A549 (cell line): ENCODE measurements at places on chromosomes 16 and 17.
A peak's percentile ranks its signal among the peaks of the same experiment; 100 is the strongest.

DNA sequence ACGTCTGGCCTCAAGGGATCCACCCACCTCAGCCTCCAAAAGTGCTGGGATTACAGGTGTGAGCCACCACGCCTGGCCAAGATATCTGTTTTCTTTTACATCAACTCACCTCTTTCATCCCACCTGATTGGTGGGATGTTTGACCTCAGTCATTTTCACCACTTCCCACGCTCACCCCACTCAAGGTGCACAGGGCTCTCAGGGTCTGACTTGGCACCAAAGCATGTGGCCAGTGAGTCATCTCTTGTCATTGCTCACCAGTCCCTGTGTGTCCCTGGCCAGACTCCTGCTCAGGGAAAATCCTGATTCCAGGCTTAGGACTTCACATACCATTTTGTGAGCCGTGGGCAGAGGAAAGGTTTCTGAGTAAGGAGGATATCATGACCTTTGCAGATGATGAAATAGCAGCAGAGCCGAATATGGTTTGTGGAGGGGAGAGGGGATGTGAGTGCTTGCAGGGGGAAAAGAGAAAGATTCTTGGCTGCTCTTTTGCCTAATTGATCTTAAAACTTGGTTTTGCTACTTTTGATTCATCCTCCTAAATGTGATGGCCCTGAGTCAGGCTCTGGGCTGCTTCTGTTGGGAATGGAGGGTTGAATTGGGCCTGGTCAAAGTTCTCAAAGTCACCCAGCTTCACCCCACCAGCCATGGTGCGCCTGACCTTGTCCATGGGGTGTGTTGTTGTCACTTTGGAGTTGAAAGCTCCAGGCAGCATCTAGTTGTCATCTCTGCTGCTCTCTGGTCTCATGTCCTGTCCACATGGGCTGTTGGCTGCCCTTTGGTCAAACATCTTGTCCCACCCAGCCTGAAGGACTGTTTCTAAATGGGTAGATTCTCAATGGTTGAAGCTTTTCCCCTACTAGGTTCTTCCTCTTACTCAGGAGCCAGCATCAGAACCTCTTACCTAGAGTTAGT, 6.0 kb upstream of the KCNH6 start:
- peak; percentile 40 for DNase-seq

- DNase-seq, result no peak
Observed at GRCh38 chr17:17873450-17873991, 36.7 kb upstream of the SREBF1 start.

- DNase-seq, result no peak
Observed at GRCh38 chr17:11503308-11504035, 94.8 kb upstream of the DNAH9 start.

DNA sequence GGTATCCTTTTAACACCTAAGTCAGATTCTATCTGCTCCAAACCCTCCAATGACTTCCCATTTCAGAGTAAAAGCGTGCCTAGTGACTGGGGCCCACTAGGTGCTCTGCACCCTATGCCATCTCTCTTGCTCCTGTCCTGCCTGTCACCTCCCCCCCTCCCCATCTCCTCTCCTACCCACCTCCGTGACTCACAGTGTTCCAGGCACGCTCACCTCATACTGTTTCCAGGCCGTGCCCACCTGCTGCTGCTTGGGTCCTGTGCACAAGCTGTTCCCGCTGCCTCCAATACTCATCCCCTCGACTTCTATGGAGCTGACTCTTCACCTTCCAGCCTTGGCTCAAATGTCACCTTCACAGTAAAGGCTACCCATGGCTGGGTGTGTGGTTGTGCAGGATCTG, 21.7 kb downstream of the DNAH3 start:
- no peak for DNase-seq

- DNase-seq, result no peak
Observed at GRCh38 chr17:60959011-60959410, 281.4 kb downstream of the BCAS3 start.

DNA sequence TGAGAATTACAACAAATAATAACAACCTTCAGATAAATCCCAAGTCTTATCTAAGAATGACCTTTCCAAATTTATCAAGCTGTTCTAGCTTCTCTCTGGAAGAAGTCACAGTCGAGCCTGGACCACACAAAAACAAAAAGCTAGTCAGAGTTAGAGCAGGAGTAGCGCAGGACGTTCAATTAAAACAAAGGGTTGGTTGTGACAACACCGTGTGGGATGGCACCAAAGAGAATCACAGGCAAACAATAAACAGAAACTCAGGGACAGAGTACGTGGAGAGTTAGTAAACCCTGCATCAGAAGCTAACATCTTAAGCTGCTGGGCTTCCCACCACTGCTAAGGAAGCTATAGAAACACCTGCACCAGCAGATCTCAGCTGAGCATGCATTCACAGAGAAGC, 23.8 kb downstream of the ARHGAP17 start:
- DNase-seq, result no peak

DNA sequence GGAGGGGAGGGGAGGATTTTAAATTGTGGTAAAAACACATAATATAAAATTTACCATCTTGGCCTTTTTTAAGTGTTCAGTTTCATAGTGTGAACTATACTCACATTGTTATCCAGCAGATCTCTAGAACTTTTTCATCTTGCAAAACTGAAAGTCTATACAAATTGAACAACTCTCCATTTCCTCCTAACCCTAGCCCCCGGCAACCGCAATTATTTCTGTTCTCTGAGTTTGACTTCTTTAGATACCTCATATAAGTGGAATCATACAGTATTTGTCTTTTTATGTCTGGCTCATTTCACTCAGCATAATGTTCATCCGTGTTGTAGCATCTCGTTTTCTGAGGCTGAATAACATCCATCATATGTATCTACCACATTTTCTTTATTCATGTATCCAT, 30.0 kb upstream of the MRTFB start:
- DNase-seq, result no peak

GRCh38 chr17:1972487-1973160, 52.5 kb downstream of the RTN4RL1 start:
- no peak for DNase-seq

DNA sequence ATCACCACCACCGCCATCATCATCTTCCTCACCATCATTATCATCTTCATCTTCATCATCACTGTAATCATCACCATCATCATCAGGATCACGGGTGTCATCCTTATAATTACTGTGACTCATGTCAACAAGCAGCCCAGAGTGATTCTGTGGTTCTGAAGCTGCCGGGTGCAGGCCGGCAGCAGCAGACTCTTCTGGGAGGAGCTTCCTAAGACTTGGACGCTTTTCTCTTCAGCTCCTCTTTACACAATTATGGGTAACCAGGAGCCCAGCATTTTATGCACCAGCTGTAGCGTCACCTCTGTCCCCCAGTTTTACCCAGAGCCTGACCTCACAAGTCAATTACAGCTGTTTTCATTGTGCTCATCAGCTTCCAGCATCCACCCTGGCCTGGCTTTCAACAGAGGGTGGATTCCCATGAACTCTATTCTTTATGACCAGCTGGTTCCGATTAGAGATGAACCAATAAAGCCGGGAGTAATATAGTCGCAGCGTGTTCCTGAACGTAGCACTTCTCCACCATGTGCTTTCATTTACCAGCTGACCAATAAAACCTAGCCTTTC, 275.8 kb downstream of the FOXL1 start:
- no peak for DNase-seq

DNA sequence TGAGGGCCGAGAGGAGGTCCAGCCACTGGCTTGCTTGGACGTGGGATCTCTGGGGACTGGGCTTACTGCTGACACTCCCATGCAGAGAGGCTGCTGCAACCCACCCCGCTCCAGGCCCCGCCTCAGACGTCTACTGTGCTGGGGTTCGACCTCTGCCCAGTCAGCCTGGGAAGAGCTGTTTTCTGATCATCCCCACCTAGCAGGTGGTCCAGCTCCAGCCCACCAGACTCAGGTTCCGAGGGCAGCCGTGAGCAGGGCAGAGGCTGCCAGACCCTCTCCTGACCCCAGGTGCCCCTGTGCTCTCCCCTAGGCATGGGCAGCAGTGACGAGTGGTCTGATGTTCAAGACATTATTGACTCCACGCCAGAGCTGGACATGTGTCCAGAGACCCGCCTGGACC, 23.4 kb downstream of the NME3 start:
- no peak for DNase-seq

DNA sequence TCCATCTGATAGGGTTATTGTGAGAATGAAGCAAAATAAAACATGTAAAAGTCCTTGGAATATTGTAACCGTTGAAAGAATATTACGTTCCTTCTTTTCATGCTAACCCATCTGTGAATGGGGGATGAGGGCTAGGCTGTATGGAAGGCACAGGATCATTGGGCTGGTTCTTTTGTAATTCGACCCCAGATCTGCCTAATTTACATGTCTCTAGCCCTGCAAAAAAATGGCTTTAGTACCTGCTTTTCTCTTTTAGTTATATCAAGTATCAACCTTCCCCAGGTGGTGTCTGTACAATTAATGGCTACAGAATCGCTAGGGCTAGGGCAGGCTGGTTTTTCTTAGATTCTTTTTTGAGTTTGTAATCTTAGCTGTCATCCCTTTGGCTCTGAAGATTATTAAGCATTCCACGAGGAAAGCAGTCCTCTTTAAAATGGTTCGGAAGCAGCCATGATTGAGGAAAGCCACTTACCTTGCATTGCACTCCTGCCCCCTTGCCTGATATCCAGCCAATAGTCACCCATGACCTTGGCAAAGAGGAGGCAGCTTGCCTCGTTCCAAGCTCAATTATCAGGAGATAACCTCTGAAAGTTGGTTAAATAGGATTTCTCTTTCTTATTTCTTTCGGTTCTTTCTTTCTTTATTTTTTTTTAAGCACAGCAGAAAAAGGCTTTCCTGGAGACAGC, 153.9 kb upstream of the ZKSCAN2 start:
- no peak for DNase-seq

GRCh38 chr16:14629612-14629918, 495 bp downstream of the PARN start:
- no peak for DNase-seq

DNA sequence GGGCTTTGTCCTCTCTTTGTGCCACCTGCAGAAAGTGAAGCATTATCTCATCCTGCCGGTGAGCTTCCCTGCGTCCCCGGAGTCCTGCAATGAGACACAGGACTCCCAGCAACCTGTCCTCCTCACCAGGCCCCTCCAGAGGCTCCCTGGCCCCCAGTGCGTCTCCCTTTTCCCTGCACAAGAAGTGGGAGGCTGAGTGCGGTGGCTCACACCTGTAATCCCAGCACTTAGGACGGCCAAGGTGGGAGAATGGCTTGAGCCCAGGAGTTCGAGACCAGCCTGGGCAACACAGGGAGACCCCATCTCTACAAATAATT, 8.4 kb downstream of the GRB7 start:
- no peak for DNase-seq

DNA sequence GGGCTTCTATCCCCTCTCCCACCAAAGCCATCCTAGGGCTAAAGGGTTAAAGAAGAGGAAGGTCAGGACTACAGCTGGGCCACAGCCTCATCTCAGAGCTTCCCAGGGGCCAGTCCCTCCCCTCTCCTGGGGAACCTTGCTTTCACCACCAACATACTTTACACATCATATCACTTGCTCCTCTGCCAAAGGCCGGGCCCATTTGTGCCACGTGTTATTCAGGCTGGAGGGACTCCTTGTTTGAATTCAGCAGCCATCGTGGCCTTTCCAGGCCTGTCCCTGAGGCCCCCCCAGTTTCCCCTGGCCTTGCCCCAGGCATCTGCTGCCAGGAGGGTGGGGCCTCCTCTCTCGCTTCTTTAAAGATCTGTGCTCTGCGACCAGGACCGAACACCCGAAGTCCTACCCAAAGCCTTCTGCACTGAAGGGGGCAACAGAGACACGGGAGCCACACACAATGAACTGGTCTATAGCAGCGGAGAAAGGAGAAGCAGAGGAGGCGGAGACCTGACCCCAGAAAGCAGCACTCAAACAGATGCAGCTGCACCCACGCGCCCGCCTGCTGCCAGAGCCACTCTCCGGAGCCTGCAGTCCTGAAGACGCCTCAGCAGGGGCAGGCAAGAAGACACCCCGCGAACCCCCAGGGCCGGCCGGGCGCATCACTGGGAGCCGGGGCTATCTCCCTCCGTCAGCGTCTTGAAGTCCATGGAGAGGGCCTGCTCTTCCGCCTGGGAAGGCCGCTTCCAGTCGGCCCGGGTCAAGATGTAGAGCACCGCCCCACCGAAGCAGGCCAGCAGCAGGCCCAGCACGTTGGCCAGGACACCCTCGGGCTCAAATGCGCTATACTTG, 12.1 kb downstream of the CYB561 start:
- no peak for DNase-seq

GRCh38 chr17:60704170-60704569, 26.5 kb downstream of the BCAS3 start:
- DNase-seq, result no peak

- DNase-seq, result peak; percentile 78
Observed at GRCh38 chr16:69123910-69124309, 8.5 kb downstream of the CHTF8 start.

DNA sequence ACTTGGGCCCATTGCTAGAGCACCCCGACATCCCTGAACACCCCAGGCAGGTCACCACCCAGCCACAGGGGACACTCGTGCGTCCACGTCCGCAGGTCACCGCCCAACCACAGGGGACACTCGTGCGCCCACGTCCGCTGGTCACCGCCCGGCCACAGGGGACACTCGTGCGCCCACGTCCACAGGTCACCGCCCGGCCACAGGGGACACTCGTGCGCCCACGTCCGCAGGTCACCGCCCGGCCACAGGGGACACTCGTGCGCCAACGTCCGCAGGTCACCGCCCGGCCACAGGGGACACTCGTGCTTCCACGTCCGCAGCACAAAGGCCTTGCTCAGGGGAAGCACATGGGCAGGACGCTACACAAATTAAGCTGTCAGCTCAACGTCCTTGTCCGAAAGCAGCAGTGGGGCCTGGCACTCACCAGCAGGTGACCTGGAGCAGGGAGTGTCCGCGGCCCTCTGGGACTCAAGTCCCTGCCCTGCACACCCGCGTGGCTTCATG, 17.7 kb downstream of the GALNS start:
- DNase-seq, result no peak

DNA sequence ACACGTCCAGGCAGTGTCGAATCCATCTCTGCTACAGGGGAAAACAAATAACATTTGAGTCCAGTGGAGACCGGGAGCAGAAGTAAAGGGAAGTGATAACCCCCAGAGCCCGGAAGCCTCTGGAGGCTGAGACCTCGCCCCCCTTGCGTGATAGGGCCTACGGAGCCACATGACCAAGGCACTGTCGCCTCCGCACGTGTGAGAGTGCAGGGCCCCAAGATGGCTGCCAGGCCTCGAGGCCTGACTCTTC, 7.2 kb upstream of the CD68 start:
- no peak for DNase-seq

DNA sequence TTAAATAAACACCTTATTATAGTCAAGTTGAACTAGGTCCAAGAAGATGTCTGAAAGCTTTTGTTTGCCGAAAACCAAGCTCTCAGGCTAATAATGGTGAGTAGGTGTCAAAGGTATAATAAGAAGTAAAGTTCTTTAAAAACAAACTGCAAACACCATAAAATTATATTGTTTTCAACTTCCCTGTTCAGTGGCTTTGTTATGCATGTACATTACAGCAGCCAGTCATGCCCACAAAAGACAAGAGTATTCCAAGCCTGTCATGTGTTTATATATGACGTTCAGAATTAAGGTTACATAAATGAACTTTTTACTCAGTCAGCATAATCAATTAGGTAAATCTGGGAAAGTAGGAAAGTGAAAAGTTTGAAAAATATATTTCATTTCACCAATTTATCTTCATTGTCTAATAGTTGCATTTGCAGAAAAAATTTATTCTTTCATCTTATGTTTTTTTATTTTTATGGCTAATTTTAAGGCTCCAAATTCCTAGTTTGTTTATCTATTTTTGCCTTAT, 928.7 kb upstream of the SOX9 start:
- no peak for DNase-seq
